Lung microvascular endothelial cell (primary cell): ENCODE measurements at places on chromosomes 1 and 21.

- no peak for DNase-seq
Observed at GRCh38 chr21:46211786-46212720, 16.5 kb downstream of the LSS start.

GRCh38 chr1:198472119-198472518 lies 68.4 kb downstream of the ATP6V1G3 start:
- no peak for DNase-seq

GRCh38 chr1:246064891-246065290 lies 442.2 kb downstream of the SMYD3 start:
- DNase-seq, result no peak

- DNase-seq, result peak; percentile 77
Observed at GRCh38 chr1:246320286-246320685, 186.8 kb downstream of the SMYD3 start.

DNA sequence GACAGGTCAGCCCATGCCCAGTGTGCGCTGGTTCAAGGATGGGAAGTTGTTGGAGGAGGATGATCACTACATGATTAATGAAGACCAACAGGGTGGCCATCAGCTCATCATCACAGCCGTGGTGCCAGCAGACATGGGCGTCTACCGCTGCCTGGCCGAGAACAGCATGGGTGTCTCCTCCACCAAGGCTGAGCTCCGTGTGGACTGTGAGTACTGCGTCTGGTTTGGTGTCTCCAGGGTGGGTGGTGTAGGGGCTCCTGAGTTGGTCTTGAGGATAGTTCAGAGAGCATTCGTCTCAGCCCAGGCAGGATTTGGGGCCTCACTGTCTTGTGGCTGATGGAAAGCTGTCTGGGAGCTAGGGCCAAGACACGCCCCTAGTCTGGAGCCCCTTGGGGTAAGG lies 83.2 kb downstream of the TRIM11 start:
- DNase-seq, result no peak

- DNase-seq, result no peak
Observed at GRCh38 chr1:176193663-176194062, 13.4 kb downstream of the COP1 start.
